ENCODE measurements at places on chromosomes 1 and 21. TPM values are rescaled to one million over a fixed set of nuclear protein-coding genes. Genes with fewer than 3 reads are reported as not detected.

The KCNE2 gene
- not detected for total RNA-seq

The ZNF683 gene
- total RNA-seq: not detected

The CENPL gene
- total RNA-seq: 5.4 TPM

The PLA2G4A gene
- 67.5 TPM for total RNA-seq

The PLPPR5 gene
- total RNA-seq: not detected

The ADORA3 gene
- total RNA-seq: not detected

The BGLAP gene
- total RNA-seq: 1.4 TPM

The NTRK1 gene
- total RNA-seq: 0.16 TPM

The KCNE1 gene
- not detected for total RNA-seq

The UTS2 gene
- not detected for total RNA-seq

The TOR1AIP2 gene
- total RNA-seq: 50.0 TPM

The SAMSN1 gene
- not detected for total RNA-seq

The SLC35F3 gene
- total RNA-seq: not detected

The S1PR1 gene
- total RNA-seq: 12.3 TPM

The LPGAT1 gene
- total RNA-seq: 11.0 TPM

The CD48 gene
- total RNA-seq: not detected

The S100A12 gene
- total RNA-seq: not detected

The EXTL1 gene
- total RNA-seq: not detected

The PALMD gene
- 30.0 TPM for total RNA-seq

The CLCNKA gene
- total RNA-seq: not detected

The PAX7 gene
- not detected for total RNA-seq

The IL10 gene
- total RNA-seq: not detected

The LPAR3 gene
- not detected for total RNA-seq

The C1orf21 gene
- total RNA-seq: 3.4 TPM

The OR2L8 gene
- not detected for total RNA-seq

Data from cardiac atrium fibroblast (primary cell).